LHCN-M2 (cell line): ENCODE measurements at places on chromosomes 7 and 10.

- DNase-seq, result no peak
Observed at GRCh38 chr10:48332166-48332870, 25.8 kb downstream of the MAPK8 start.

DNA sequence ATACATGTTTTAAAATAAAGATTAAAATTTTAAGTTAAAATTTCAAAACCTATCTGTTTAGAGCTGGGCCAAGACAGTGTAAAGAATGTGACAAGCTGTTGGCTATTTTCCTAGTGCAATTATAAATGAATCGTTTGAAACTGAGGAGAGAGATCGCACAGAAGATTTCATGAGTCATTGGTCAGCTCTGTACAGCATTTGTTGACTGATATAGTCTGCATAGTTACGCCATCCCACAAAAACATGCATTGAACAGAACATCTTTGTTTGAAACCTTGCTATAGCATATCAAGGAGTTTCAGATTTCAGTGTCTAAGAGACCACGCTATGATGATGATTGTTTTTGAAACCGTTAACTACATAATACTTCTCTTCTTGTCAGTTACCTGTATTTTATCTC lies 1.3 kb upstream of the C10orf67 start:
- peak; percentile 62 for DNase-seq

DNA sequence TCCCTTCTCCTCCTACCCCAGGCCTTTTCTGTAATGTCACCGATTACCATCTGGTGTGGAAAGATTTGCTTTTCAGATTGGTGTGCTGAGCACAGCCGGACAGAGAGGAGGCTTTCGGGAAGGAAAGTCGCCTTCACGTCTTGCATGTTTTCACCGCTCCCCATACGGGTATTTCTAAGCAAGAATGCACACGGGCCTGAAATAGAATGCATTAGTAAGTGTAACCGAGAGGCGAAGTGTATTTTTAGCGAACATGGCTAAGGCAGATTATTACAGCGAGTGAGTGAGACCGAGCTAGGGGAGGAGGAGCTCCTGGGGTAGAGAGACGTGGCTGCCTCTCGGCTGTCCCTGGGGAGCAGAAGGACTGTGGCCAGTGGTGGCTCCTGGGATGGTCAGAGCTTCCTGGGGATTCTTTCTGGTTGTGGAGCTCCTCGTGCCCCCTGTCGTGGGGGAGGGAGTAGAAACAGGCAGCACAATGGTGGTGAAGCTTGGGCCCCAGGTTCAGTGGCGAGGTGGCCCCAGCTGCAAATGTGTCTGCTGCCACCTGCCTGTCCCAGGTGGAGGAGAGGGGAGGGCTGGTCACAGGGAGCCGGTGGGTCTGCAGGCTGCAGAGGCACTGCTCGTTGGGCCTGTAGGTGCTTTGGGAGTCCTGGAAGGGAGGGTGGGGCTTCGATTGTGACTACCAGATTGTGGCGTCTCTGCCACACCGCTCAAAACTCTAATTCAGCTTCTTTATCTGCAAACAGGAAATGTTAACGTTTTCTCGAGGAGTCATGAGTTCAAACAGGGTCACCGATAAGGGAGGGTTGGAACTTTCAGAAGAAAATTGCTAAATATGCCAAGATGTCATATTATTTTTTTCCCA lies 135.8 kb downstream of the CAMK1D start:
- DNase-seq, result peak; percentile 13

- DNase-seq, result no peak
Observed at GRCh38 chr7:5225616-5226290, 35.7 kb downstream of the WIPI2 start.

GRCh38 chr7:76430211-76430610 lies 5.5 kb downstream of the ZP3 start:
- no peak for DNase-seq

DNA sequence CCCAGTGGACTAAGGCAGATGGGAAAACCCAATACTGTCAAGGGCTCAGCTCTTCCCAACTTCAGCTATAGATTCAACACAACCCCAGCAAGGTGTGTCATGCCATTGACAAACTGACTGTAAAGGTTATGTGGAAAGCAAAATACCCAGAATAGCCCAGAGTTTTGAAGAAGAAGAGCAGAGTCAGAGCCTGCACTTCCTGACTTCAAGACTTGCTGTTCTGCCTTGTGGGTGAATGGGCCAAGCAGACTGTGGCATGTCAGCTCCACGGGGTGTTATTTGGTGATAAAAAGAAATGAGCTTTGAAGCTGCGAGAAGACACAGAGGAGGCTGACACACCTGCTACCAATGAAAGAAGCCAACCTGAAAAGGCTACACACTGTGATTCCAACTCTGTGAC lies 89.7 kb downstream of the NKX6-2 start:
- DNase-seq, result no peak

GRCh38 chr10:100983868-100984671 lies 3.2 kb downstream of the MRPL43 start:
- no peak for DNase-seq

GRCh38 chr10:101157756-101158458 lies 26.8 kb downstream of the TLX1 start:
- peak; percentile 13 for DNase-seq

DNA sequence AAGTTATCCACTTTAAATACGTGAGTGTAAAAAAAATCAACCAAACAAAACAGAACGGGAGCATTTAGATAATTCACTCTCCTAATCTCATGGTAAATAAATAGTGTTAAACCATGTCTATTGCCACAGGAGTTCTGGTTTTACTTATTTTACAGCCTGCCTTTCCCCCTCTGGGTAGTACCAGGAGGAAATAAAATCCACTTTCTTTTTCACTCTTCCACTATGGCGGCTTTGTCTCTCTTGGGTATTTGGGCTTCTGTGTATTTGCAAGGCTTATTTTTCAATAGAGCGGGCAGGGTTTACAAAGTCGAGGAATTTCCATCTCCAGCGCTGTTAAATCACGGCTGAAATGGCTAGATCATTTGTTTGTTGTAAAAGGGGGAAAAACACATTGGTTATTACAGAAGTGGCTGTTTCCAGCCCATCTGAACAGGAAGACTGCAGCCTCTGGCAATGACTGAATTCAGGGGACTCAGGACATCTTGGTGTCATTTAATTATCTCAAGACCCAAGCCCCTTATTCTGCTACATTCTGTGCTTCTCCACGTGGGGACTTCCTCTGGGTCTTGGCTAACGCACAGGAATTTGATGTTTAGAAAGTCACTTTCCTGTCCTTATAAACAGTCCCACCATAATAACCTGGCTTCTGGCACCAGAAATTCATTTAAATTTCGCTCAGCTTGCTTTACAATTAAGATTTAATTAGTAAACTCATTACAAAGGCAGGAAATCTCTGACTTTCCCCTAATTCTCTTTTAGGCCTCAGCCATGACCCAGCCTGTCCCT lies 323.9 kb downstream of the GATA3 start:
- DNase-seq, result no peak

DNA sequence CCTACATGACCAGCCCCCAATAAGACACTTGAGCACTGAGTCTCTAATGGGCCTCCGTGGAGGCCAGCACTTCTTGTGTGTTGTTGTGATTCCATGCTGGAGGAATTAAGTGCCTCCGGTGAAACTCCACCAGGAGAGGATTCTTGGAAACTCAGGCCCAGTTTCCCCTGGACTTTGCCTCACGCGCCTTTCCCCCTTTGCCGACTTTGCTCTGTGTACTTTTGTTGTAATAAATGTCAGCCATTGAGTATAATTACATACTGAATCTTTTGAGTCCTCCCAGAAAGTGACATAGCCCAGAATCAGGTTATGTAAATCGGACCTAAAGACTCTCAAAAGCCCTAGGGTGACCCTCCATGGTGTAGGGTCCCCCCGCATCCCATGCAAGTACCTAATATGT lies 82.4 kb downstream of the DLG5 start:
- no peak for DNase-seq

DNA sequence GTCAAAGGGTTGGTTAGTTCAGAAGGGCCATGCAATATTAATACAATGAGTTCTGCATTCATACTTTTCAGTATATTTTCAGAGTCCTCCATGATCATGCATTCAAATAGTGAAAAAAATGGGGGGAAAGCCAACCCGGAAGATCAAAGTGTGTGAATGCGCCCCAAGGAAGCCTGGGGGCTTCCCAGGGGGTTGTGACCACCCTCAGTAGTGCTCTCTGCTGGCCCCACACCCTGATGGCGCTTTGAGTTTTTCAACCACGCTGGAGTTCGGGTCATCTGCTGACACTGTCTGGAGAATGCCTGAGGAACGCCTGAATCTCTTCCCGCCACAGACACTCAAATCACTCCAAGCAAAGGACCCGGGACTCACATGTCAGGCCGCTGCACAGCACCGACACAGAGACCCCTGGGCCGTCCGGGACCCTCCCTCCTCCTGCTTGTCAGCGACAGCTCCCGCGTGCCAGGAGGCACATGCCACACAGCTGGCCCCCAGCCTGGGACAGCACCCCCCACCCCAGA lies 1.0 kb downstream of the TNS3 start:
- DNase-seq, result peak; percentile 69

GRCh38 chr7:150388709-150389531 lies 9.8 kb downstream of the ZNF775 start:
- DNase-seq, result peak; percentile 75

DNA sequence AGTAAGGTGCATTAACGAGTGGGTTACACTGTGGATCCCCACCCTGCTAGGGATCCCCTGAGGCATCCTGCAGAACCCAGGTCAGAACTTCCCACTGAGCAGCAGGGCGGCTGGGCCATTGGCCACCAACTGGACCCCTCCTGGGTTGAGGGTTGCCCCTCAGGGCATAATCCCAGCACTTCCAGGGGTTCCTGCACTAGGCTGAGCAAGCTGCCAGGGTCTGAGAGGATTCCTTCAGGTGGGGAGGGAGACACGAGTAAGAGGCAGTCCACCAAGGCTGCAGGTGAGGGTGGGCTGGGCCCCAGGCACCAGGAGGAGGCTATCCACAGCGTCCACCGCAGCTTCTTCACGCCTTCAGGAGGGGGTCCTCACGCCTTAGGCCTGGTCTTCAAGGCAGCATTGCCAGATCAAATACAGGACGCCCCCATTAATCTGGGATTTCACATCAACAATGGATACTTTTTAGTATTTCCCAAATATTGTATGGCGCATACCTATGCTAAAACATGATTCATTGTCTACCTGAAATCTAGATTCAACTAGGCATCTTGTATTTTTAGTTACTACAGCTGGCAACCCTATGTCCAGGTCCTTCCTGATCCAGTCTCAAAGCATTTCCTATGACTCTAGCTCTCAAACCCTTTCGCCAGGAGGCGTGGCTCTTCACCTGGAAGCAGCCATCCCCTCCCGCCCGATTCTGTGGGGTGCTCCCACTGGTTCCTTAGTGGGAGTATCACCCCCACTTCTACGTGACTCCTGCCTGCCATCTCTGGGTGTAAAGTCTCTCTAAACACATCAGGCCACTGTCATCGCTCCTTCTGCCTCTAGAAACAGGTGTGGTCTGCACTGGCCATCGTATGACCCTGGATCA lies 4.1 kb downstream of the PRKAG2 start:
- DNase-seq, result no peak

- DNase-seq, result peak; percentile 15
Observed at GRCh38 chr10:52571018-52571417, 201.6 kb downstream of the MBL2 start.

DNA sequence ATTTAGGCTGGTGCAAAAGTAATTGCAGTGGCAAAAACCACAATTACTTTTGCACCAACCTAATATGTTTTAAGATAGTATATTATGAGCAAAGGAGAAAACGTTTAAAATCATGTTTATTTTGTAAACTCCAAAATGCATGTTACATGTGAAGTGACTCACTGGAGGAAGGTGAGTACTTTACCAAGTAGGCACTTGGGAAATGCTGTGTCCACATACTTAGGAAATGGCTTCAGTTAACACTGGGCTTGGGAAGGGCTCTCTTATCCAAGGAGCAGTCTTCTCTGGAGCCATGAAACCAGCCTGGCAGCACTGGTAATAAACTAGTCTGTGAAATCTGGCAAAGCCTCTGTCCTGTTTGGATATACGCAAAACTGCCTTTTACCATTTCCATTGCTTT lies 4.4 kb downstream of the RPS24 start:
- DNase-seq, result peak; percentile 16

GRCh38 chr10:122541541-122542002 lies 19.0 kb upstream of the DMBT1 start:
- no peak for DNase-seq

GRCh38 chr7:8629504-8629903 lies 196.1 kb downstream of the NXPH1 start:
- peak; percentile 29 for DNase-seq

DNA sequence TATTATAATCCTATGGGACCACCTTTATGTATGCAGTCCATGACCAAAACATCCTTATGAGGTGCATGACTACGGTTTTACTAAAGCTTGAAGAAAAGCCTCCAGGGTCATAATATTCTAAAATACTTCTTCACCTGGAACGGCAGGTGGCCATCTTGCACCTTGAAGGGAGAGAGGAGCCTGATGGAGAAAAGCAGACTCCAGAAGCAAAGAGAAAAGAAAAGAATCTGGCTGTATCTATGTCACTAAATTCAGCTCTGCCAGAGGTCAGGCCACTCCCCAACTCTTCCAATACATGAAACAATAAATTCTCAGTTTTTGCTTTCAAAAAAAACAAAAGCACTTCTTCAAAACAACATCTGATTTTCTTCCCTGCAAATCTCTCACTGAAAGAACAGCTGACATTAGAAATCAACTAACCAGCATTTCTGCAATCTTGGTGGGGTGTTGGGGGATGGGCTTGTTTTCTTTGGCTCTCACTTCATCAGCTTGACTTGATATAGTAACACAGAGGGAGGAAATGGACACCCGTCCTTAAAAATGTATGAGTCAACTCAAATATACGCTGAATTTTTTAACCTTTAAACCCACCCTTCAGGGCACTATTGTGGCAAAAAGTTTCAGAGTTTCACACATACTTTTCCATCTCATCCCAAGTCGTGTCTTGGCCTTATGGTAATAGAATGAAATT lies 21.7 kb downstream of the HIBADH start:
- DNase-seq, result peak; percentile 99

DNA sequence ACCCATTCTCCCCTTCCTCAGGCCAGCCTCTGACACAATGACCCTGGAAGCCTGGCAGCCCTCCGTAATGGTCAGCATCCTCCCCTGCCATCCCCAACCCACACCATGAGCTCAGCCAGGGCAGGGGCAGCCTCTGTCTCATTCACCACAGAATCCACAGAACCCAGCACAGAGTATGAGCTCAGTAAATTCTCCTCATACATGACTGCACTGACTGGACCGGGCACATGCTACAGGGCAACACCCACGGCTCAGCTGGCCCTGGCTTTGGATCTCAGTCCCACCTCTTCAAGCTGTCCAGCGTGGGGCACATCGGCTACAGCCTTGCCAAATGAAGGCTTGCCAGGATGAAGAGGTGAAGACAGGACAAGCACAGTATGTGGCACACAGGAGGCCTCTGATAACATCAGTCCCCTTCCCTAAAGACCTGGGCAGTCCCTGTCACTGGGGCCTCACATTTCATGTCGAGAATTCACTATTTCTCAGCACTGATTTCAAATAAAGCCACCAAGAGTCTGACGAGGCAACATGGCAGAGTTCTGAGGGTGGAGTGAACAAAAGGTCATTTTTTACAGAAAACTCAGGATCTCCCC lies 7.9 kb downstream of the GPRIN2 start:
- DNase-seq, result no peak

GRCh38 chr10:122981066-122981464 lies 864 bp downstream of the PSTK start:
- DNase-seq, result peak; percentile 60

GRCh38 chr7:36653008-36653662 lies 71.2 kb downstream of the AOAH start:
- DNase-seq, result peak; percentile 69
